ENCODE measurements at places on chromosomes 12 and 14.
A peak's percentile ranks its signal among the peaks of the same experiment; 100 is the strongest.

DNA sequence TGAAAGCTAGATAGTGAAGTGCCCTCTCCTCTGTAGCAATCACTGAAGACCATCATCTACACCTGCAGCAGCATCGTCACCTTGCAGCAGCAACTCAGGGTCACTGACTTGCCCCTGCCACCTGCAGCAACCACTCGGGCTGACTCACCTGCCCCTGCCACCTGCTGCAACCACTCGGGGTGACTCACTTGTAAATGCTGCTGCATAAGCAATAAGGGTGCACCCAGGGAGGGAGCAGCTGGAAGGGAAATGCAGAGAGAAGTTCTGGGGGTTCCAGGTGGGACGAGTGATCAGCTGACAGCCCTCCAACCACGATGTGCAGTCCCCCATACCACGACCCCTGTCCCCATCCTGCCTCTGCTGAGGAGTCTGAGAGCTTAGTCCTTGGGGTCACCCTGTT, 357.1 kb upstream of the SFSWAP start:
- H3K4me3 ChIP-seq, result no peak overlapping the region
- H3K27ac ChIP-seq, result no peak overlapping the region
- H3K4me1 ChIP-seq, result no peaks in the 10 kb centered on the region
- peaks cover 6% of the 10 kb centered on the region for H3K27me3 ChIP-seq
- peaks cover 18% of the 10 kb centered on the region for H3K36me3 ChIP-seq
- no peak for DNase-seq

GRCh38 chr12:120583478-120584030, 2.4 kb upstream of the POP5 start:
- H3K36me3 ChIP-seq, result no peaks in the 10 kb centered on the region
- peaks cover 14% of the 10 kb centered on the region for H3K27me3 ChIP-seq
- H3K27ac ChIP-seq, result no peak overlapping the region
- peak; percentile 47 for DNase-seq
- peaks cover 39% of the 10 kb centered on the region for H3K4me1 ChIP-seq
- H3K4me3 ChIP-seq, result peak overlapping the region; percentile 84

DNA sequence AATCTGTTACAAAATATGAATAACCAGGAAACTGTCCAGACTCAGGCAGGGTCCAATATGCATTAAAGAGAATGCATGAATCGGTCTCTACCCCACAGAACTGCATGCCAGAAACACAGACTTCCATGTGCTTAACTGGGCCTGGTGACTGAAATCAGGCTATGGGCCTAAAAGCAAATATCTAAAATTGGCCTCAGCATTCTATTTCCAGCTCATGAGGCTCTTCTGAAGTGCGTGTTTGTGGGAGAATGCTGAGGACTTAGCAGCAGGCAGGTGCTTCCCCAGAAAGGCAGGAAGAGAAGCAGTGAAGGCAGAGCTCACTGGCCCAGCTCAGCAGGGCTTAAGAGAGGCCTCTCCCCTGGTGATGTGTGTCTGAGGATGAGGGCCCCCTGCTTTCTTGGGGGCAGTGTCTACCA, 48.5 kb downstream of the ADGRD1 start:
- H3K4me3 ChIP-seq, result no peak overlapping the region
- H3K36me3 ChIP-seq, result no peaks in the 10 kb centered on the region
- H3K27me3 ChIP-seq, result peaks cover 3% of the 10 kb centered on the region

DNA sequence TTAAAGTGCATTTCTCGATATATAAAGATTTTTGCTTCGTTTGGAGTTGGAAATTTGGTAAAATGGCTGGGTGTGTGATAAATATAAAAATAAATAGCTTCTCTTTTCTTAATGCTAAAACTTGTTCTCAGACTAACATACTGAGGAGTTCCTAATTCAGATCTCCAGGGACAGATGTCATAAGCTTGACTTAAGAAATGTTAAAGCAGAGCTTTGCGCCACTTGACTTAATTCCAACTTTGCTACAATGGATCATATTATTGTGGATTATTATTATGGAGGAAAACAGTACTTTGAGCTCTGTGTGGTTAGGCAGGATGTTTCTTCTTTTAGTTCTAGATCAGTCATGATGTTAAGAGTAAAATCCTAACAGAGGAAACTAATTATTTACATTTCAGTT, 33.8 kb downstream of the GNG2 start:
- H3K4me1 ChIP-seq, result peaks cover 8% of the 10 kb centered on the region
- no peak overlapping the region for H3K27ac ChIP-seq
- no peaks in the 10 kb centered on the region for H3K27me3 ChIP-seq
- no peak overlapping the region for H3K4me3 ChIP-seq

GRCh38 chr14:99745307-99745951, 47.8 kb upstream of the EML1 start:
- peak; percentile 84 for DNase-seq
- H3K27me3 ChIP-seq, result peaks cover 8% of the 10 kb centered on the region
- H3K4me1 ChIP-seq, result peaks cover 36% of the 10 kb centered on the region
- H3K36me3 ChIP-seq, result no peaks in the 10 kb centered on the region
- peak overlapping the region; percentile 74 for H3K4me3 ChIP-seq

DNA sequence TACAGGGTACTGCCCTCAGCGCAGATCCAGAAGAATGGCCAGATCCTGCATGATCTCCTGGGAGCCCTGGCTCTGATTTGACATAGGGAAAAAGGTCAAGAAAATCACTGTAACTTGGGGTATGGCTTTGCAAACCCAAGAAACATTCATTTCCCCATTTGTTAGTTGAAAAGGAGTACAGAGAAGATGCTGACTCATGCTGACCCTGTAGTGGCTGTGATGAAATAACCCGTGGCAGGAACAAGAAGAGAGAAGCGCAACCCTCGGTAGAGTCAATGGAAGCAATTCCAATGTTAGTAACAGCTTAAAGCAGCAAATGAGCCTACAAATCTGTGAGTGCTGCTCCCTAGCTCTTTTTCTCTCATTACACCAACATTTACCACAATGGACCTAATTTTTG, 281.6 kb upstream of the NPAS3 start:
- H3K27ac ChIP-seq, result peak overlapping the region; percentile 58
- H3K4me3 ChIP-seq, result peak overlapping the region; percentile 5
- H3K27me3 ChIP-seq, result no peaks in the 10 kb centered on the region
- H3K4me1 ChIP-seq, result peaks cover 23% of the 10 kb centered on the region
- H3K36me3 ChIP-seq, result no peaks in the 10 kb centered on the region

DNA sequence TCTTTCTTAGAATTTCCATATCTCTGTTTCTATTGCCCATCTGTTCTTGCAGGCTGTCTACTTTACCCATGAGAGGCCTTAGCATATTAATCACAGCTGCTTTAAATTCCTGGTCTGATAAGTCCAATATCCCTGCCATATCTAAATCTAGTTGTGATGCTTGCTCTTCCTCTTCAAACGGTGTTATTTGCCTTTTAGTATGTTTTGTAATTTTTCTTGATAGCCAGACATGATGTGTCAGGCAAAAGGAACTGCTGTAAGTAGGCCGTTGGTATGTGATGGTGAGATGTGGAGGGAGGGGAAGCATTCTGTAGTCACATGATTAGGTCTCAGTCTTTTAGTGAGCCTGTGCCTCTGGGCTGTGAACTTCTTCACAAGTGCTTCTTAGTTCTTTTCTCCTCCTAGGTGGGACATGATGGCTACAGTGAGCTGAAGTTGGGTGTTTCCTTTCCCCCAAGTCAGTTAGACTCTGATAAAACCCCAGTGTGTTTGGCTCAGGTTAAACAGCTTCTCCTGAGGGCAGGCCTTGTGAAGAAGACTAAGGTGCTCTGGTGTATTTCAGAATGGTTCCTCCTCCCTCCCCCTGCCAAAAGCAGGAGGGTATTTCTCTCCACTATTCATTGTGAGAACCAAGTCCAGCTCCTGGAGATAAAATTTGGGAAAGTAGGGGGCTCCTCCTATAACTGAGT, 195.9 kb upstream of the PARP11 start:
- H3K36me3 ChIP-seq, result peaks cover 4% of the 10 kb centered on the region
- no peak overlapping the region for H3K27ac ChIP-seq
- peak; percentile 5 for DNase-seq
- no peaks in the 10 kb centered on the region for H3K4me1 ChIP-seq

- no peak overlapping the region for H3K27ac ChIP-seq
- peak overlapping the region; percentile 62 for H3K4me3 ChIP-seq
- H3K27me3 ChIP-seq, result no peaks in the 10 kb centered on the region
- H3K36me3 ChIP-seq, result no peaks in the 10 kb centered on the region
- no peak for DNase-seq
- no peaks in the 10 kb centered on the region for H3K4me1 ChIP-seq
These were observed 102.0 kb downstream of the KCNMB4 start for GRCh38 chr12:70467918-70468733.

GRCh38 chr12:8077207-8077606, 4.9 kb upstream of the NECAP1 start:
- peaks cover 44% of the 10 kb centered on the region for H3K4me1 ChIP-seq
- peak; percentile 64 for DNase-seq
- H3K27ac ChIP-seq, result peak overlapping the region; percentile 73

- peak within 1 kb of the TSS; percentile 84 for H3K27ac ChIP-seq
- peak within 1 kb of the TSS; percentile 95 for H3K4me3 ChIP-seq
- DNase-seq, result peak; percentile 87
- H3K27me3 ChIP-seq, result peaks cover 22% of the 10 kb centered on the region
- H3K36me3 ChIP-seq, result no peaks in the 10 kb centered on the region
- peaks cover 80% of the 10 kb centered on the region for H3K4me1 ChIP-seq
These were observed at the start of gene SIX1 for GRCh38 chr14:60648934-60649874. Gene SIX1, minus strand, starts transcription at chr14:60649477. Its CDS starts 288 bp downstream, at chr14:60649189.

All from HFFc6 (cell line).